ENCODE measurements at places on chromosomes 1 and 21.
A peak's percentile ranks its signal among the peaks of the same experiment; 100 is the strongest.

DNA sequence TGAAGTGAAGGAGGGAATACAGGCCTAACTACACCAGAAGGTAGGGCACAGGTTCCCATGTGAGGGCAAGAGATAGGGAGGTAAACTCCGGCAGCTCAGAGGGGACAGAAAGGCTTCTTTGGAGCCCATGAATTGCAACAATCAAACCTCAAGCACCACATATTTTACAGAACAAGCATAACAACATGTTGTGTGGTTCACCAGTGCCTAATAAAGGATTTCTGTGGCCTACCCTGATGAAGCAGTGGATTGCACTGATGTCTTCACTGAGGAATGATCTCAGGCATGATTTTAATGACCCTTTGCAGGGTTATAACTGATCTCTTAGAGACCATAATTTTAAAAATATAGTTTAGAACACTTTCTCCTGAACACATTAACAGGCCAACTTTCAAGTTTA is 77.4 kb downstream of the RUNX1 start:
- DNase-seq = no peak

- DNase-seq = no peak
These were observed 64.9 kb downstream of the PCNT start for GRCh38 chr21:46388896-46389295.

- no peak for DNase-seq
These were observed 115.9 kb downstream of the OMA1 start for GRCh38 chr1:58430421-58431275.

- no peak for DNase-seq
These were observed 246.8 kb downstream of the LMO4 start for GRCh38 chr1:87575528-87575927.

GRCh38 chr1:41414296-41414695 is 53.1 kb downstream of the FOXO6 start:
- no peak for DNase-seq

- DNase-seq = no peak
These were observed 12.8 kb upstream of the RGS2 start for GRCh38 chr1:192795916-192796618.

DNA sequence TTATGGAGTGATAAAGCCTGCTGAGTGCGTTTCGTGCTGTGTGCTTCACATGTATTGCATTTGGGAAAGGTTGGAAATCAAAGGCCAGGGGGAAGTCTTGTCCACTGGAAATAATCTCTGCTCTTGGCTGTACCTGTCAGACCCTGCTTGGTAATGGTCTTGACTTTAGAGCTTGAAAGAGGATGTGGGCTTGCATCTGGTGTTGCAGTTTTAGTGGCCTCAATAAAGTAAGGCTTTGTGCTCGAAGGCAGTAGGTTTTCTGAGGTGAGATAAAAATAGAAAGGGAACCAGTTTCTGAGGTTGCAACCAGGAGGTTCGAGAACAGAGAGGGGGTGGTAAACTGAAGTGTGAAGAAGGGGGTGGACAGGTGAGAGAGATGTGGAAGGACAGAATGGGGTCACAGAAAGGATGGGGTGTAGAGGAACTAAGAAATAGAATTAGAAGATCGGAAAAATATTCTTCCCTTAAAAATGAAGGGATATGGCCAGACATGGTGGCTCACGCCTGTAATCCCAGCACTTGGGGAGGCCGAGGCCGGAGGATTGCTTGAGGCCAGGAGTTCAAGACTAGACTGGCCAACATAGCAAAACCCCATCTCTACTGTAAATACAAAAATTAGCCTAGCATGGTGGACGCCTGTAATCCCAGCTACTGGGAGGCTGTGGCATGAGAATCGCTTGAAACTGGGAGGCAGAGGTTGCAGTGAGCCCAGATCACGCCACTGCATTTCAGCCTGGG is 1.5 kb downstream of the S100PBP start:
- DNase-seq = no peak

DNA sequence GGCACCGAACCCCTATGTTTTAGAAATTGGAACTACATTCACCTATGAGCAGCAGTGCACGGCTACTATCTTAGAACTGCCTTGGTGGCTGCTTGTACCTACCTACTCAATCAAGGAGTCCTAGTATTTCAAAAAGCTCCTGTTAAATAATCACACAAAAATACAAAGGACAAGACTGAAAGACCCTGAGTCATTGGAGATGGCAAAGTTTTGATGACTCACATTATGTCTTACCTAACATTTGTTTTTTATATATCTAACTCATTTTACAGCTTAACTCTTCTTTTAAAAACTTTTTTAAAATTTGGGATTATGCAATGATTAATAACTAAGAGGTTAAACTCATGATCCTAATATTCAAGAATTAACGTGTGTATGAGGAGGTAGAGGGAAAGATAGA is 1206.0 kb upstream of the TMPRSS15 start:
- no peak for DNase-seq

DNA sequence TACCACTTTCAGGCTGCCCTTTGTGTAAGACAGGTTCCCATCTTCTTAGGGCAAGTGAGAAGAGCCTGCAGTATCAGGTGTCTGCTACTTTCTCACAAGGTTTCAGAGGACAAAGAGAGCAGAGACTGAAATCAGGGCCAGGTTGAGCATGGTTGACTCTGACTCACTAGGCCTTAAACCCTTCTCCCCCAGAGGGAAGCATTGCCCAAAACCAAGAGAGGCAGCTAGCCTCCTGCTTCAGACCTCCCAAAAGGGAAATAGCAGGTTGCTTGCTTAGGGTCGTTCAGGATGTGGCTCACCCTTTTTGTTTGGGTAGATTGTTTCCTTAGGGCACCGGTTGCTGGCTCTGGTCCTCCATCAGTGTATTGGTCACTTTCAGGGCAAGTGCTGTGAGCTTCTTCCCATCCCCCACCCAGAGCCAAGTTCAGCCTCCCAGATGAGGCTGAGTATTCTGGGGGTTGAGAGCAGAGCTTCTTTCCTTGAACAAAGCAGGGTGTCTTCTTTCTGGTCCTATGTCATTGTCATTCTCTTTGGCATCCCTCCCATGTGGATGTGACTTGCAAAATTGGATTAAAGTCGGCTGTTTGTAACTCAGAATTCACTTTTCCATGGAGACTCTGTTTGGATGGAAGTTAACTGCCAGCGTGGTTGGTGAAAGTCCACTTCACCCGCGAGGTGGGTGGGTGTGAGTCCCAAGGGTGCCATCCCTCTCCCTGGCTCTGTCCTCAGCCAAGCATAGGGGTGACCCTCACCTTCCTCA is 55.5 kb upstream of the GALNT2 start:
- no peak for DNase-seq

DNA sequence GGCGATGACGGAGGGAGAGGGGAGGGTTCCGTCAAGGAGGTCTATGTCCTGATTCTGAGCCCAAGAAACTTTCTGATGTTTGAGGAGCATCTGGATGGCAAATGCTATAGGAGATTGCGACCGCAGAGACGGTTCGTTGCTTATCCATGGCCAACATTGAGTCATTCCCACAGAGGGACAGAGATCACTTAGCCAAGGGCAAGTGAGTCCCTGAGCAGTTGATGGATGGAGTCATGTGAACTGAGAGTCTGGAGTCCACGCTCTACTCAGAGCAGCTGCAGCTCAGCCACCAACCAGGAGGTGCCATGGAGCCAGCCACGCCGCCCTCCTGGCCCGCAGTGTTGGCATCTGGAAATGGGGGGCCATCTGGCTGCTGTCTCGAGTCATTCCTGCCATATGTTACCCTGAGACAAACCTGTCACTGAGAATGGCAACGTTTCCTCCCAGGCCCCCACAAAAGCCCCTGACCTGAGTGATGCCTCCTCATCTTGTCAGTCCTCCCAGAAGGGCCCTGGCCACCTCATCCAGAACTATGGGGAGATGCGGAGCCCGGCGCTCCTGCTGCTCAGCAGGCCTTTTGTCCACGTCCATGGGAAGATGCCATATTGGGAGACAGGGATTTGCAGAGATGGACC is 58.6 kb downstream of the ATP5PO start:
- DNase-seq = no peak

DNA sequence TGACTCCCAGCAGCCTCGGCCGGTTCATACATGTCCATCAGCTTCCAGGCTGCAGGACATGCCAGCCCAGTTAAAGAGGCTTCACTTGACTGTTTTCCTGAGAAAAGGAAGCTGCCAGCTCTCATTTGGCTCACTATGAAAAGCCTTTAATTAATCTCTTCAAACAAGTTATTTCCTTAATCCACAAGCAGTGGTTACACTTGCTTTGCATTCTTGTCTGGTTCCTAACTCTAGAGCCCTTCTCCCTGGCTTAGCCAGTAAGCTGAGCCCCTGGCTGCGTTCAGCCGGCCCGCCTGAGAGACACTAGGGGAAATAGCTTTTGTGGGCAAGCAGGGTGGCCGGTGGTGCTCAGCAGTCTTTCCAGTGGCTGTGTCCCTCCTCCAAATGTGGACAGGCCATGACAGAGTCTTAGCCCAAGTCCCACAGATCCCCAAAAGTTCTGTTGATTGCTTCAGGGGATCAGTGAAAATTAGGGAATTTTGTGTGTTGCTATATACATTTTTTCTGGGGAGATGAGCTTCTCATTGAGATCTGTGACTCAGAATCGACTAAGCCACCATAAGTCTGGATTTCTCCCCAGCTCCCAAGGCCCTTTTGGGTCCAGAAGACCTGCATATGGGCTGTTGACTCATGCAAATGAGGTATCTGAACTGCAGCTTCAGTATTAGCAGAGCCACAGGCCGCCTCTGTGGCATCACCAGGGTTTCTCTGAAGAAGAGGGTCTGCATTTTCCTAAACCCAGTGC is 10.1 kb downstream of the ATF3 start:
- no peak for DNase-seq

DNA sequence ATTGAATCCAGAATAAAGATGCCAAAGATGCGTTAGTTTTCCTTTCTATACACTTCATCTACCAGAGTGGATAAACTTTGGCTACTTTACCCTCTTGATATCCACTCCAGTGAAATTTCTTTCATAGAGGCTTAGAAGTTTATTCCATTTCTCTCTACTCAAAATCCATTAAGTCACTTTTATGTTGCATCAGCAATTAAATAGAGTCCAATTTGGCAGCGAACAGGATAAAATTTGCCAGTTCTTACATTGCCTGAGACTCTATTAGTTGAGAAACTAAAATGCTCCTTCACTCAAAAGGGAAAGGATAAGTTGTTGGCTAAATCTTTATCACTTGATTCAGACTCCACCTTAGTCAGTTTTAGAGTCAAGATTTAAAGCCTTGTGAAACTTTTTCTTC is 57.9 kb downstream of the ACBD6 start:
- DNase-seq = no peak

- no peak for DNase-seq
These were observed 437.7 kb downstream of the OMA1 start for GRCh38 chr1:58108783-58109182.

GRCh38 chr1:20717452-20718342 is at the start of gene KIF17:
KIF17 (minus strand) TSS chr1:20718007; CDS start chr1:20717706, 301 bp downstream.
- peak; percentile 39 for DNase-seq

- DNase-seq = no peak
These were observed 54.4 kb upstream of the SYT6 start for GRCh38 chr1:114208106-114208505.

GRCh38 chr1:71193153-71193552 is 112.3 kb upstream of the ZRANB2 start:
- DNase-seq = no peak

DNA sequence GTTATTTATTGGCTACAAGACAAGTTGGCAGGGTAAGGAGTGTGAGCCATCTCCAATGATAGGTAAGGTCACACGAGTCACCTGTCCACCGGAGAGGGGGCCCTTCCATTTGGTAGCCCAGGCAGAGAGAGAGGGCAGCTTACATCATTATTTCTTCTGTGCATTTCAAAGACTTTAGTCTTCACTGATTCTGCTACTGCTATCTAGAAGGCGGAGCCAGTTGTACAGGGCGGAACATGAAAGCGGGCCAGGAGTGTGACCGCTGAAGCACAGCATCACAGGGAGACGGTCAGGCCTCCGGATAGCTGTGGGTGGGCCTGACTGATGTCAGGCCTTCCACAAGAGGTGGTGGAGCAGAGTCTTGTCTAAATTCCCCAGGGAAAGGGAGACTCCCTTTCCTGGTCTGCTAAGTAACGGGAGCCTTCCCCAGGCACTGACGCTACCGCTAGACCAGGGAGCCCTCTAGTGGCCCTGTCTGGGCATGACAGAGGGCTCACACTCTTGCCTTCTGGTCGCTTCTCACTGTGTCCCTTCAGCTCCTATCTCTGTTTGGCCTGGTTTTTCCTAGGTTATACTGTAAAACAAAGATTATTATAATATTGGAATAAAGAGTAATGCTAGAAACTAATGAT is 36.7 kb downstream of the ZNF695 start:
- DNase-seq = peak; percentile 5

DNA sequence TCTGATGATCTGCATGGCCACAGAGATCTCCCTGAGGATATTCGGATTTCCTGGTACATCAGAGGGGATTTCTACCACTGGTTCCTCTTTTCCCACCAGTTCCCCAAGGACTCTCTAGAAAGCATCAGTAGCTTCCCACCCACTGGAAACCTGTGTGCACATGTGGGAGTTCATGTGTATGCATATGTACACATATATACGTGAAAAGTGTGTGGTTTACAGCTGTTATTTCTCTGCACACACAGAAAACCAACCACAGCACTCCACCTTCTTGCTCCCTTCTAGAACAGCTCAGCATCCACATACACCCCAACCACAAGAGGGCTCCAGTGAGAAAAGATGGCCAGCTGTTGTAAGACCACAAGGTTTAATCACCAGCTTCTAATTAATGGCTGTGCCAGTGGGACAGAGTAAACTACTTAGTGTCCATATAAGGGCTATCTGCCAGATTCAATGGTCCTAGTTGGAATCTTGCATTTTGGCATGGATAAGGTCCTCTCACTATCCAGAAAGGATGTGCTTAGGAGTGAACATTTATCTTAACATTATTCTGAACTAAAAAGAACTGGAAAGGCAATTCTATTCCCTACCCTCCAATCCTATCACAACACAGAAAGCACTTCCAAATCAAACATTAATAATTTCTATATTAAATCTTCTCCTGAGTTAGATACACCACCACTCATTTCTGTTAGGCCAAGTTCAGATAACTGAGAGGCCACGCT is 24.1 kb downstream of the GPR3 start:
- DNase-seq = peak; percentile 54

DNA sequence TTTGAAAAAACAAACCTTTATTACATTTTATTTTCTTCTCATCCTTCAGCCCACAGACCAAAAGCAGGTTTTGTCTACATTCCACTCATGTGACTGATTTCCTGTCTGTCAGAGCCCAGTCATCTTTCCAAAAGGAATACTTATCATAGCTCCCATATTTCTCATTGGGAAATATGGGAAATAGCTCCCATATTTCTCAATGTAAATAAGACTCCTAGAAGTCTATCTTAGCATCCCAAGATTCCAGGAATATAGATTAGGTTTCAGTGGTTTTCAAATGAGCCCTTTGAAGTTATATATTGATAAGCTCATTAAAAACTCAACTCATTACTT is 19.1 kb upstream of the NRDC start:
- DNase-seq = no peak

DNA sequence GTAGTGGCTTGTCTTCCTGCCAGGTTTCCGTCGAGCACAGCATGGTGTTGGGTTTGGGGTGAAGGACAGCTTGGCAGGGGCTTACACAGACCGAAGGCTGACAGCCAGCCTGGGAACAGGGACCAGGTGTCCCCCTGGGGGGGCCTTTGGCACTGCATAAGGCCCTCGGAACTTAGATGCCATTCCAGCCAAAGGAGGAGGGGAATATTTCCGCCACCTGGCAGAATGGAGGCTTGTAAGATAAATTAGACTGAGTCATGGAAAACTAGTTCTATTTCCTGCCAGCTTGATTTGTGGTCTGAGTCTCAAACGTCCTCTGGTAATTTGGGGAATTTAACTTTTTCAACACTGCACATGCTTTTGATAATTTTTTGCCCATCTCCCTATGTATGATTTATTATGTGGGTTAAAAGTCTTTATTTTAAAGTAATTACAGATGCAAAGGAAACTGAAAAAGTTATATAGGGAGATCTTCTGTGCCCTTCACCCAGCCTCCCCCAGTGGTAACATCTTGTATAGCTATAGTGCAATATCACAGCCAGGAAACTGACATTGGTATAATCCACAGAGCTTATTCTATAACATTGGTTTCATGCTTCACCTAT is 11.5 kb upstream of the TMEM51 start:
- no peak for DNase-seq
